Left ventricle myocardium superior (tissue), 1 donor: ENCODE measurements at places on chromosomes 7 and 10.

DNA sequence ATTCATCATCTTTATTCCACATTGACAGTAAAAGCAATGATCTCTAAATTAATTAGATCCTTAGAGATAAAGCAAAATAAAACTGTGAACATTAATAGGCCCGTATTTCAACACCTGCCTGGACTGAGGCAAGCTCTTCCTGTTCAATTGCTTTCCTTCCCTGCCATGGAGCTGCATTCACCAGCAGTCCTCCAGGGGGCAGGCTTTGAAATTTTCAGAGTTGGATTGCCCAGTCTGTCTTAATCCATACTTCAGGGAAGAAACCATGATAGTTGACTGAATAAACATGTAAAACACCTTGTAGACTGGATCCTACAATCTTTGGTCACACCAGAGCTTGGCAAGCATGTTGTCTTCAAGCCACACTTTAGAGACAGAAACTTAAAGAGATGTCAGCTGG lies 936.6 kb downstream of the NRG3 start:
- DNase-seq: no peak

DNA sequence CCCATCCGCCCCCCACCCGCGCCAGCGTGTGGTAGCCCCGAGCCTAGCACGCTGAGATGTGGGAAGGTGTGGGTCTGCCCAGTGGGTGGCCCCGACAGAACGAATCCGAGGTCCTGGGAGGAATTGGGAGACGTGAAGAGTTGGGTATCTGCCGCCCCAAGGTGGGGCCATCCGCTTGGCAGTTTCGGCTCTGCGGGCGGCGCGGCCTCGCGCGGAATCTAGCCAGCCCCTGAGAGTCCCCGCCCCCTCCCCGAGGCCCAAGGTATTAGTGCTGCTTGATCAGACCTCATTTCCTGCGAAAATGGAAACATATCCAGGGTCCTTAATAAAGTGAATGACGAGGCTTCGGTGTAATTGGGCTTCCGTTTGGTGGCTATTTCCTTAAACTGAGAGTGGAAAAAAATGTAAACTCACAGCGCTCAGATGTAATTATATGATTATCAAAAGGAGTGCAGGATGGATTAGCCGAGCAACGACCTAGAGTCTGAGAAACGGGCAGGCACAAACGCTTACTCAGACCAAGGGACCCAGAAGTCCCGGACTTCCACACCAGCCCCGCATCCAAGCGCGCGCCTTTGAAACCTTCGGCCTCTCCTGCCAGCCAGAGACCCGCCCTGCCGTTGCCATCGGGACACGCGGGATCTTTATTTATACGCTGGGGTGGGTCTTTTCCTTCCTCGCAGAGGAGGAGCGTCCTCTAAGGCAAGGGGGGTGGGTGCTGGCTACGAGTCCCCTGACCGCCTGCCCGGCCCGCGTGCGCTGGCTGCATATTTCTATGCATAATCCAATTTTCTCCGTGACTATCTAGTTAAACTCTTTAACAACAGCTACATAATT lies 12.8 kb downstream of the LBX1 start:
- no peak for DNase-seq

DNA sequence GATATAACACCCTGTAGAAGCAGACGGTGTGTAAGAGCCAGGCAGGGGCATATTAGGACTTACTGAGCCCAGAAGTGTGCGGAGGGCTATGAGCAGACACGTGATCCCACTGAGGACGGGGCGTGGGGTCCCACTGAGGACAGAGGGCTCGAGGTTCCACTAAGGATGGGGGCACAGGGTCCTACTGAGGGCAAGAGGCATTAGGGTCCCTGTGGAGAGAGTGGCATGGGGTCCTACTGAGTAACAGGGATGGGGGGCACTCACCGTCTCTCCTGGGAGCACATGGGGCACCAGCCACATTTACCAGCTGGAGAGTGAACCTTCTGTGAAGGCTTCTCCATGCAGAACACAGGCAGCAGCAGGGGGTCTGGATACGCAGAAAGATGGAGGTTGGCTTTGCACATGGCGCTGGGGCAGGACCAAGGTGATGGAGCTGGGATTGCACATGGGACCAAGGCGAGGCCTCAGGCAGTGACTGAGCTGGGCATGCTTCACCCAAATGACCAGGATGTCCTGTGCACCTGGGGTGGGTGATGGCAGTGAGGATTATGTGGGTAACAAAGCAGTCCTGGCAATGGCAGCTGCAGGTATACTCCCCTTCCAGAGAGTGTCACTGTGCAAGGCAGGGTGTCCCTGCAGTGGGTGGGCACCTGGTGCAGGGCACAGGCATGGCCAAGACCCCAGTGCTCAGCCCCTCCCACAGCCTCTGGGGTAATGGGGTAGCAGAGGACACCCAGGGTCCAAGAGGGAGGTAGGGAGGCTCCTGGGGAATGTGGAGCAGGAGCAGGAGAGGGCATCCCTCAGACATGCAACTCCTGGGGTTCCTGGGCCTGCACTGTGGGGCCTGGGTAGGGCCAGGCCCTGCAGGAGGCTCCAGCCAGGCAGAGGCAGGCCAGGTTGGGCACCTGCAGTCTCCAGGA lies 278.1 kb downstream of the TCERG1L start:
- no peak for DNase-seq

DNA sequence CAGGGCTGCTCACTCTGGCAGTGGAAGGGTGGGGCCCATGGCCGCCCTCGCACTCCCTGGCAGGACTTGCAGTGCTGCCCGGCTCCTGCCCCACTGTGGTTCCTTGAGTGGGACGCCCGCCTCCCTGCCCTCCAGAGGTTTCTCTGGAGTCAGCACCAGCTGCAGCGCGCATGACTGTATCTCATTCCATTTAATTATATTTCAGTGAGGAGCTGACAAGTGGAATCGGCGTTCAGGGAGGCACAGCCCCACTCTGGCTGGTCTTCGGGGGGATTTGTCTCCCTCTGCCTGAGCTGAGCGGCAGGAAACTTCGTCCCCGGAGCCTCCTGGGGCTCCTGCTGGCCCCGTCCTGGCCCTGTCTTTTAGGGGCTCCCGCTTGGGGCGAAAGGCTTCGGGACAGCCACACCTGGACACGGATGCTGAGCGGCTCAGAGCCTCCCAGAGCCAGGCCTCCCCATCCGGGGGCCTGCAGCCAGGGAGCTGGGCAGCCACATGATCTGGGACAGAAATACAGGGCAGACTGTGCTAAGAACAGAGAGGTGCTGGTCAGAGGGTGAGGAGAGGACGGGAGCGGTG lies 75.3 kb upstream of the NKX6-2 start:
- DNase-seq: peak; percentile 8

DNA sequence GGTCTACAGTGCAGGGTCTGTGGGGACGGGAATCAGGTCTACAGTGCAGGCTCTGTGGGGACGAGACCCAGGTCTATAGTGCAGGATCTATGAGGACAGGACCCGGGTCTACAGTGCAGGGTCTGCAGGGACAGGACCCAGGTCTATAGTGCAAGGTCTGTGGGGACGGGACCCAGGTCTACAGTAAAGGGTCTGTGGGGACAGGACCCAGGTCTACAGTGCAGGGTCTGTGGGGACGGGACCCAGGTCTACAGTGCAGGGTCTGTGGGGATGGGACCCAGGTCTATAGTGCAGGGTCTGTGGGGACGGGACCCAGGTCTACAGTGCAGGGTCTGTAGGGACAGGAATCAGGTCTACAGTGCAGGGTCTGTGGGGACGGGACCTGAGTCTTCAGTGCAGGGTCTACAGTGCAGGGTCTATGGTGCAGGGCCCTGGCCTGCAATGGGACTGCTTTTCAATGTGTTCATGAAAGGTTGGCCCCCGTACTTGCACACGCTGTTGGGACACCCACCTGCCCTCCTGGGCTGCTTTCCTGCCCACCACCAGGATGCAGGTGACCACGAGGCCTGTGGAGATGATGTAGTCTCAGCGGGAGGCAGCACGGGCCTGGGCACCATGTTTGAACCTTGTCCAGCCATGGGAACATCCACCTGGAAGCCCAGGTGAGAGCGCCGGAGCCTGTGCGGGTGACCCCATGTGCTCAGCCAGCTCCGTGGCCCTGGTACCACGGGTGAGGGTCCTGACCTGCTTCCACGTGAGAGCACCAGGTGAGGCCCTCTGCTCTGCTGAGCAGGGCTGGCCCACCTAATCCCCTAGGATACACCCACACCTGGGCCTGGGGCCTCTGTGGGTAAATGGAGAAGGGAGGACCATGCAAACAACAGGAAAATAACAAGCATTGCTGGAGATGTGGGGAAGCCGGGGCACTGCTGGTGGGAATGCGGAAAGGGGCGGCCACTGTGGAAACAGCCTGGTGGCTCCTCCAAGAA lies 91.4 kb upstream of the DIP2C start:
- DNase-seq: no peak

DNA sequence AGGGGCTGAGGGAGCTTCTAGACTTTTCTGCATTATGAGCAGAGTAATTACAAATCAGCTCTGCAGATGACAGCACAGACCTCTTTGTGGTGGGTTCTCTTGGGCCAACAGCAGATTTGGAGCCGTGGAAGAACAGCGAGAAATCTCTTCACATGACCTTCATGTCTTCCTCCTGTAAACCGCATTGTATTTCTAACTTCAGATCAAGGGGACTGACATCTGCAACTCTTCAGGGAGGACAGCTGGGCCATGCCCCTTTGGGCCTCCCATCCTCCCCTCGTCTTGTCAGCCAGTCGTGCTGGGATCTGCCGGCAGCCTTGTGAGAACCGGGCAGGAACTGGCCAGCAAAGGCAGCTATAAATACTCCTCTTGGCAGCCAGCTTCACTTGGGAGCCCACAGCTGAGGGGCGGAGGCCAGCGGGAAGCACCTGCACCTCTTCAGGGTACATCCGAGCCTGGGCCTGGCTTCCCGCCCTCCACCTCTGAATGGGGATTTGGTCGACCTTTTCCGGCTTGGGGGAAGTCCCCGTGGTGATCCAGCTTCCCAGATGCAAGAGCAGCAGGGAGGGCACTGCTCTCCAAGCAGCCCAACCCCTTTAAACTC lies 54.7 kb downstream of the STEAP1B start:
- peak; percentile 87 for DNase-seq

DNA sequence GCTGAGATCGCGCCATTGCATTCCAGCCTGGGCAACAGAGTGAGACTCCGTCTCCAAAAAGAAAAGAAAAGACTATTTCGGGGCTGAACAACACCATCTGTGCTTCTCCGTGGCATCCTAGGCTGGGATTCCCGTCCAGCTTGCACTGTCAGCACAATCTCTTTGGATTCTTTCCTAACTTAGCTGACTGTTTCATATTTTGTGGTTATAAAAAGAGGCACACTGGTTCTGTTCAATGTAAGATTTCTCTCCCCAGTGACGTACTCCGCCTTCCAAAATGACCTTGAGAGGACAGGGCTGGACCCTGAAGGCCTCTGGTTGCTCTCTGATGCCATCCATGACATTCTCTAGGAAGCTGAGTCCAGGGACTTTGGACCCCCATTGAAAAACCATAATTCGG lies 8.8 kb downstream of the ZNHIT1 start:
- DNase-seq: no peak

DNA sequence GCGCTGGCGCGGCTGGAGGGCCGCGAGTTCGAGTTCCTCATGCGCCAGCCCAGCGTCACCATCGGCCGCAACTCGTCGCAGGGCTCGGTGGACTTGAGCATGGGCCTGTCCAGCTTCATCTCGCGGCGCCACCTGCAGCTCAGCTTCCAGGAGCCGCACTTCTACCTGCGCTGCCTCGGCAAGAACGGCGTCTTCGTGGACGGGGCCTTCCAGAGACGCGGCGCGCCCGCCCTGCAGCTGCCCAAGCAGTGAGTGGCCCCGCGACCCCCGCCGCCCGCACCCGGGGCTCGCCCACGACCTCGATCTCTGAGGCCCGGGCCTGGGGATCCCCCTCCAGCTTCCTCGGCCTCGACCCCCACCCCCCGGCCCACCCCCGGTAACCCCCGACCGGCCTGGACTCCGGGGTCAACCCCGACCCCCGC lies 537 bp downstream of the FOXK1 start:
- peak; percentile 74 for DNase-seq

GRCh38 chr7:130944997-130945396 lies 211.0 kb upstream of the KLF14 start:
- no peak for DNase-seq

DNA sequence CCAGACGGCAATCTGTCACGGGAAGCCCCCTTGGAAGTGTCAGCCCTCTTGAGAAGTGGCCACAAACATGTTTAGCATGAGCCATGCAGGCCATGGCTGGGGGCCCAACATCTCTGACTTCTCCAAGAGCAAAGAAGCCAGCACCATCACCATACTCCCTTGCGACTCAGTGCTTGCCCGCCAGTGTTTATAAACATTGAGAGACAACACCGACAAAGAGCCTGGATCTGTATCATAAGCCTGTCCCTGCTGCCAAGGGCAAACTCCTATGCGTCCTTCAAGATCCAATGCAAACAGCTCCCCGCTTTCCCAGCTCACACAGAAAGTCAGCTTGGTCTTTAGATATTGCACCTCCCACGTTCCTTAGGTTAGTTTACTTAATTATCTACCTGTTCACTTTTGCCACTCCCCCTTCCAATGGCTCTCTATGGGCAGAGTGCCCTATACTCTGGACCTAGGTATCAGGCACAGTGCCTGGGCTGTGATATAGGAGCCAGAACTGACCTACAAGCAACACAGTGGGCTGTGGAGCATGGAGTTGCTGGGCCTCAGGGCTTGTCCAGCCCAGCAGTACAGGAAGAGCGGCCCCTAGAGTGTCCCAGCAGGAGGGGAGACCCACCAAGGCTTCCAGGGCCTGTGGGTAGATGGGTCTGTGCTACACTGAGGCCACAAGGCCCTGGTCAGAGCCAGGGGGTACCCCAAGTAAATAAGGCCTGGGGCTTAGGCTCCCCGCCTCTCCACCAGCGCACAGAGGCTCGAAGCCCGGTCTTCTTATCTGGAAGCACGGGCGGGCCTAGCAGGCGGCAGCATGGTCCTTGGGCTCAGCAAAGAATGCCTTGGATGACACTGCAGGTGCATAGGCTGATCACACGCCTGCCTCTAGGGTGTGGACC lies 37.7 kb downstream of the CAMK2B start:
- peak; percentile 26 for DNase-seq

DNA sequence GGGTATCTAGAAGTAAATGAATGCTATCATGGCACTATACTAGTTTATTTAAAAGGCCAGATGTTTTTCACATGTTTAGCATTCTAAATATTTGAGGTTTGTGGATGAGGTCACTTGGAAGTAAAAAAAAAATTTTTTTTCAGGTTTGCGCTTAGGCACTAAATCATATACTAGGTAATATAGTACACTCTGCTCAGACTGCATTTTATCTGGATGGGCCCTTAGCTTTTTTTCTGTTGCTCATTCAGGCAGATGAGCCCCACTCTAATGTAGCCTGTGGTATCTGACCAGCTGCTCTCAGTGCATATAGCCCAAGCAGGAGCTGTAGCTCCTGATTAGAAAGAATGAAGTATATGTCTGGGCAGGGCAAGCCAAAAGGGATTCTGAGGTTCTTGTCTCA lies 210.1 kb downstream of the AUTS2 start:
- DNase-seq: no peak

DNA sequence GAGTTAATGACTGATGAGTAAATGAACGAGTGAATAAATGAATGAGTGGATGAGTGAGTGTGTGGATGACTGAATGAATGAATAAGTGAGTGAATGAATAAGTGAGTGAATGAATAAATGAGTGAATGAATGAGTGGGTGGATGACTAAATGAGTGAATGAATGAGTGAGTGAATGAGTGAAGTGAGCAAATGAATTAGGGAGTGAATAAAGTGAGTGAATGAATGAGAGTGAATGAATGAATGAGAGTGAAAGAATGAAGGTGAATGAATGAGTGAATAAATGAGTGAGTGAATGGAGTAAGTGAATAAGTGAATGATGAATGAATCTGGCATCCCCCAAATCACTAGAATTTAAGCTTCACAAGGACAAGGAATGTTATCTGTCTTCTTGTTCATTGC lies 1253.0 kb downstream of the TYW1 start:
- DNase-seq: no peak
